ENCODE measurements at places on chromosomes 5 and 9.

DNA sequence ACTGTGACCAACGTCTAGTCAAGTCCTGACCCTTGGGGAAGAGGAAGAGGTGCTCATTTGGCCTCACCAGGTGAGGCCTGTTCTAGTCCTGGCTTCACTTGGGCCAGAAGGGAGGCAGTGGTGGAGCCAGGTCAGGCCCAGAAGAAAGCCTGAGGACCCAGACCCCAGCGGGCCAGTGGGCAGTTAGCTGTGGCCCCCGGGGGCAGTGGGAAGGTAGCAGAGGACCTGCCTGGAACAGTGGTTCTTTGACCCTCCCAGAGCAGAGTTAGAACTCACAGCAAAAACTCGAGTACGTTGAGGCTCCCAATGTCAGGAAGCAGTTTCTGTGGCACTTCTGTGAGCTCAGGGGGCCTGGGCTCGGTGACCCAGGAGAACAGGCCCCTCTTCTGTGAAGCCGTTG lies 66.0 kb upstream of the GARNL3 start:
- no peak for DNase-seq

GRCh38 chr9:90489066-90489465 lies 153.6 kb downstream of the DIRAS2 start:
- no peak for DNase-seq

GRCh38 chr9:95286151-95286550 lies 31.4 kb downstream of the FANCC start:
- no peak for DNase-seq

- no peak for DNase-seq
Observed at GRCh38 chr5:11611011-11611410, 293.2 kb downstream of the CTNND2 start.

Measured in stimulated activated CD4-positive, alpha-beta T cell treated with anti-CD3 and anti-CD28 coated beads, Interleukin-15, amount 100 ng/mL, for 48 hours (primary cell).